Stimulated activated CD4-positive, alpha-beta T cell treated with anti-CD3 and anti-CD28 coated beads, TNF-alpha, amount 100 ng/mL, for 1 hour (primary cell): ENCODE measurements at places on chromosomes 5 and 9.
A peak's percentile ranks its signal among the peaks of the same experiment; 100 is the strongest.

- DNase-seq, result no peak
These were observed 71.2 kb upstream of the GLIS3 start for GRCh38 chr9:4371108-4371507.

DNA sequence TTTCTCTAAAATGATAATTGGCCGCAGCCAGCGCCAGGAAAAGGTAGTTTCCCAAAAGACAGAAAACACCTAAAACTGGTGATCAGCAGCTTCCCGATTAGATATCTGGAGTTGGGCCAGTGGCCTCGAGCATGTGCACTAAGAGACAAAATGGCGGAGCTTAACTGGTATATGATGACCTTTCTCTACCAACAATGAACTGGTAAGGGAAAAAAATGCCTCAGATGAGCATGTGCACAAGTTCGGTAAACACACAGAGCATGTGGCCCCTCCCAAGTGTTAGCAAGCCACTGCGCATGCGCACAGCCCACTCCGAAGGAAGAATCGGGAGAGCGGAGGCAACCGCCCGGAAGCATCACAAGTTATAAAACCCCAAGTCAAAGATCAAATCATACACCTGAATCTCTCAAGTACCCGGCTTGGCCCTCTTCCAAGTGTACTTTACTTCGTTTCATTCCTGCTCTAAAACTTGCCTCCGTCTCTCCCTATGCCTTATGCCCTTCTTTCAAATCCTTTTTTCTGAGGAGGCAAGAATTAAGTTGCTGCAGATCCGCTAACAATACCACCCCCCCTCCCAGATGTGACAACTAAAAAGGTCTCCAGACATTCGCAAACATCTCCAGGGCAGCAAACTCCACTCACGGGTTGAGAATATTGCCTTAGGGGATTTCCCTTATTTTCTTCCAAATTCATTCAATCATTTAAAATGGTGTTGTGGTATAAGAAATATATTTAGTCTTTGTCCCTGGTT is 15.0 kb upstream of the PTBP3 start:
- DNase-seq, result peak; percentile 34

DNA sequence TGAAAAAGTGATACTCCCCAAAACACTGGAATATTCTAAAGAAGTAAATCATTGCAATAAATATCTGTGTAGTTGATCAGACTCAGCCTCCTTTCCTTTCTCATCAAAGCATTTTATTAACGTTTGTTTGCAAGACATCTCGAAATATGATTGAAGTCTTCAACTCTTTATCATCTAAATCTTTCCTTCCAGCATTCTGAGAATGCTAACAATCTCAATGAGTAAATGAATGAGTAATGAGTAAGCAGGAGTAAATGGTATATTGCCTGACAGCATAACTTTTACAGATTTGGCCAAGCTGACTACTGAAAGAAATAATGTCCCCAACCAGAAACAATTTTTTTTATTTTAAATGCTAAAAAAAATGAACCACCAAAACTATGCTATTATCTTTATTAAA is 157.1 kb downstream of the SLCO4C1 start:
- DNase-seq, result no peak

- DNase-seq, result no peak
These were observed 82.2 kb upstream of the ICE1 start for GRCh38 chr5:5340206-5340729.

DNA sequence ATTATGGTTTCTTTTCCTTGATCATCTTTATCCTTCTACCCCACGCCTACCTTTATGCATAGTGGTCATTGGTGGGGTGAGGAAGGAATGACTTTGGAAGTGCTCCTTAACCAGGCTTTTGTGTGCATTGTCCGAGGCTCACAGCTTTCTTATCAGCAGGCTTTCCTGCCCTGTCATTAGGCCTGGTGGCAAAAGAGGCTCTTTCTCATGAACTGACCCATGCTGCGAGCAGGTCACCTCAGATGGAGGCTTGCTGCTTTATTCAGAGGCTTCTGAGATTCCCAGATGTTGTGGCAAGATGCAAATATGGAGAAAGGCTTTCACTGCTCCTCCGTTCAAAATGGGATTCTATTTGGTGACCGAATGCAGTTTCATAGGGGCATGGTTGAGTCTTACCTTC is 57.4 kb upstream of the DMRTA1 start:
- DNase-seq, result no peak

- no peak for DNase-seq
These were observed 104.5 kb upstream of the CHD1 start for GRCh38 chr5:99033014-99033900.

GRCh38 chr5:8726383-8727036 is 819.4 kb downstream of the SEMA5A start:
- DNase-seq, result no peak

- no peak for DNase-seq
These were observed 259.1 kb downstream of the SH3GL2 start for GRCh38 chr9:17837965-17838364.

DNA sequence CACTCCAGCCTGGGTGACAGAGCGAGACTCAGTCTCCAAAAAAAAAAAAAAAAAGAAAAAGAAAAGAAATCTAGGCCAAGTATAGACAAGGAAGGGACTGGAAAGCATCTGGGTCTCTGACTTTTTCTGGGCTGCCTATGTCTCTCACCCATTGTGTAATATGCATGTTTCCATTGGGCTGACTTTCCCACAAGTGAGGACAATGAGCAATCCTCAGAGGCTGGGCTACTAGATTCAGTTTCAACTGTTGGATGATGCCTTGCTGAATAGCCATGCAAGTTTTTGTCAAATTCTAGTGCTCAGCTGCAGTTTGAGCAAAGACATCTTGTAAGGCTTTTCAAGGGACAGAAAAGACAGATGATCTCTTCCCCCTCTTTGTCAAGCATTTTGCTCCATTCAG is 82.1 kb downstream of the PHAX start:
- DNase-seq, result no peak

GRCh38 chr9:75169623-75170022 is 81.3 kb downstream of the OSTF1 start:
- no peak for DNase-seq

- no peak for DNase-seq
These were observed 36.1 kb downstream of the CFAP90 start for GRCh38 chr5:7814816-7815215.

DNA sequence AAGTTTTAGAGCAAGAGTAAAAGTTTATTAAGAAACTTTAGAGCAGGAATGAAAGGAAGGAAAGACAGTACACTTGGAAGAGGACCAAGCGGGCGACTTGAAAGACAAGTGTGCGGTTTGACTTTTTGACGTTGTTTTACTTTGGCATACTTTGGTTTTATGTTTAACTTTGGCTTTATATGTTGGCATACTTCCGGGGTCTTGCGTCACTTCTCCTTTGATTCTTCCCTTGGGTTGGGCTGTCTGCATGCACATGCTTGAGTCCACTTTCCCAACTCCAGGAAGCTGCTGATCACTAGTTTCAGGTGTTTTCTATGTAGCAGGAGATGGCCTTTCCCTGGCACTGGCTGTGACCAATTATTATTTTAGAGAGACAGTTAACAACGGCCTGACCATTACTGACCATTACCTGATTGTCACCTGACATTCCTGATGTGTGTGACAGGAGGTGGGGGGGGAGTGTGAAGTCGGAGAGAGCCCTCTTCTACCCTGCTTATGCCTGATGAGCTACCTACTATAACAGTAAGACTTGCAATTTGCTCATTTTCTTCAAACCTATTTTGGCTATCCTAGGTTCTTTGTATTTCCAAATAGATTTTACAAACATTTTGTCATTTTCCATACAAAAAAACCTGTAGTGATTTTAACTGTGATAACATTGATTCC is 45.5 kb downstream of the TNFSF8 start:
- DNase-seq, result no peak

GRCh38 chr5:160520609-160521391 is 99.1 kb downstream of the PTTG1 start:
- no peak for DNase-seq
